ENCODE measurements at places on chromosomes 16 and 17.
A peak's percentile ranks its signal among the peaks of the same experiment; 100 is the strongest.

DNA sequence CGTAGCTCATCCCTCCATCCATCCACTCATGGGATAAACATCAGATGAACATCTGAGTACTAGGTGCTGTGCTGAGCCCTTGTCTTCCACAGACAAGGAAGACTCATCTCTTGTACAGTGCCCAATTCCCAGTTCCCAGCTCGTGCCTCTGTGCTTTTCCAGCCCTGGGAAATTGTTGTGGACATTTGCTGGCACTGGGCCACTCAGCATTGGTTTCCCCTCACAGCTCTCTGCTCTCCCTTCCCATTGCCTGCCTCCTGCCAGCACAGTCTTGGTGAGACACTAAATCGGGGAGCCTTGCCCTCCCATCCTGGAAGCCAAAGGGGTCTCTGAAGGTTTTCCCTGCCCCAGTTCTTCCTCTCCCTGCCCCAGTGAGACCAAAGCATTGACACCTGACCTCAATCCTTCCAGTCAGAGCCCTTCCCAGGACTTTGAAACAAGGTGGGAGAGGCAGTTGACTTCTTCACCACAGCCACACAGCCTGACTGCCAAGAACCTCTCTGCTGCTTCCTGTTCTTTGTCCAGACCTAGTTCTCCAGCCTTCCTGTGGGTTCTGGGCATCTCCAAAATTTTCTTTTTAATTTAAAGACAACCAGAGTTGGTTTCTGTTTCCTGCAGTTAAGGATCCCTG, 50.2 kb downstream of the WSB1 start:
- no peak for DNase-seq
- H3K4me1 ChIP-seq, result peaks cover 15% of the 10 kb centered on the region
- H3K27ac ChIP-seq, result no peak overlapping the region
- H3K36me3 ChIP-seq, result no peaks in the 10 kb centered on the region
- H3K4me3 ChIP-seq, result no peak overlapping the region
- peaks cover 2% of the 10 kb centered on the region for H3K27me3 ChIP-seq

GRCh38 chr17:67125417-67125816, 81.1 kb downstream of the CACNG1 start:
- H3K4me1 ChIP-seq, result peaks cover 5% of the 10 kb centered on the region
- DNase-seq, result no peak
- H3K27me3 ChIP-seq, result no peaks in the 10 kb centered on the region
- H3K27ac ChIP-seq, result no peak overlapping the region
- no peak overlapping the region for H3K4me3 ChIP-seq

DNA sequence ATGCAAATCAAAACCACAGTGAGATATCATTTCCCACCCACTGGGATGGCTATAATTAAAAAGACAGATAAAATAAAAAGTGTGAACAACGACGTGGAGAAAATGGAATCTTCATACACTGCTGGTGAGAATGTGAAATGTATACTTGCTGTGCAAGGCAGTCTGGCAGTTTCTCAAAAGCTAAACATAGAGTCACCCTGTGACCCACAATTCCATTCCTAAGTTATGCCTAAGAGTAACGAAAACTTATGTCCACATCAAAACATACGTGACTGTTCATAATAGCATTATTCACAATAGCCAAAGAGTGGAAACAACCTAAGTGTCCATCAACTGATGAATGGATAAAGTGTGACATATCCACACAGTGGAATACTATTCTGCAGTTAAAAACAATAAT, 38.1 kb upstream of the VPS4A start:
- no peak overlapping the region for H3K4me3 ChIP-seq
- no peak overlapping the region for H3K27ac ChIP-seq
- peaks cover 12% of the 10 kb centered on the region for H3K36me3 ChIP-seq
- no peaks in the 10 kb centered on the region for H3K27me3 ChIP-seq
- peaks cover 5% of the 10 kb centered on the region for H3K4me1 ChIP-seq

DNA sequence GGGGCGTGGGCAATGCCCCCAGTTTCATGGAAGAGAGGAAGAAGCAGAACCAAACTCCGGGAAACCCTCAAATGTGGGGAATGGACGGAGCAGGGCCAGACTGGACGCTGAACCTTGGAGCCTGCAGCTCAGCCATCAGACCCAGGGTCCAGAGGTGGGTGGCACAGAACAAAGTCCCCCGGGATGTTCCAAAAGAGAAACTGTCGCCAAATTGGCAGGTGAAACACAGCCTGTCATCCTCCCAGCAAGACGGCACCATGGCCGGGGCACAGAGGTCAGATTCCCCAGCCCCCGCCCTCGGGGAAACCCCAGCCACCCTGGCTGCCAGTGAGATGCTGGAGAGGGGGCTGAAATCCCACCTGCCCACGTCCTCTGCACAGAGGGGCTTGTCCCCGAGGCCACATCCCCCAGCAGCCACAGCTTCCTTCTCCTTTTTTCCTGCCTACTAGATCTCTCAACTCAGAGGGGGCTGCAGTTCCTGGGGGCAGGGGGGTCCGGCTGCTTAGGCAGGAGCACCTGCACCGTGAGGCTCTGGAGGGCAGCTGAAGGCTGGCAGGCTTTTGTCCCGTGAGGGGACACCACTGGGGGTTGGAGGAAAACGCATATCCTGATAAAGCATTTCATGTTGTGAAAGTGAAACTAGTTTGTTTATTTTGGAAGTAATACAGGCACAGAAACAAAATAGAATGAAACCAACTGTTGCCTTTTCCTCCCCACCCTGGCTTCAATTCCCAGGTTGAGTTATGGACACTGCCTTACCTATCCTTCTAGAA, 1.2 kb upstream of the SECTM1 start:
- H3K36me3 ChIP-seq, result no peaks in the 10 kb centered on the region
- peak overlapping the region; percentile 97 for H3K4me3 ChIP-seq
- H3K4me1 ChIP-seq, result peaks cover 23% of the 10 kb centered on the region
- H3K27me3 ChIP-seq, result peaks cover 20% of the 10 kb centered on the region

DNA sequence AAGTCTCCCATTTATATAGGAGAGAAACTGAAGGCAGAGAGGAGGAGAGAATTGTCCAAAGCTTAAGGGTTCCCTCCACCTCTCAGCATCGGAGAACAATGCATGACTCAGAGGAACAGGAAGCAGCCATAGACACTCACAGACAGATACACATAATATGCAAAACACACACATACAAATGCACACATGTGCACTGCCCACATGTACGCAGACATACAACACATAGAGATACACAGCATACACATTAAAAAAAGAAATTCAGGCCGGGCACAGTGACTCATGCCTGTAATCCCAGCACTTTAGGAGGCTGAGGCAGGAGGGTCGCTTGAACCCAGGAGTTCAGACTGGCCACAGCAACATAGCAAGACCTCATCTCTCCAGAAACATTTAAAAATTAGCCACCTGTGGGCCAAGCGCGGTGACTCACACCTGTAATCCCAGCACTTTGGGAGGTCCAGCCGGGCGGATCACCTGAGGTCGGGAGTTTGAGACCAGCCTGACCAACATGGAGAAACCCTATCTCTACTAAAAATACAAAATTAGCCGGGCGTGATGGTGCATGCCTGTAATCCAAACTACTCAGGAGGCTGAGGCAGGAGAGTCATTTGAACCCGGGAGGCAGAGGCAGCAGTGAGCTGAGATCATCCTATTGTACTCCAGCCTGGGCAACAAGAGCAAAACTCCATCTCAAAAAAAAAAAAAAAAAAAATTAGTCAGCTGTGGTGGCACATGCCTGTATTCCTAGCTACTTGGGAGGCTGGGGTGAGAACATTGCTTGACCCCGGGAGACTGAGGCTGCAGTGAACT, 11.3 kb downstream of the ERAL1 start:
- no peak overlapping the region for H3K27ac ChIP-seq
- H3K4me1 ChIP-seq, result peaks cover 5% of the 10 kb centered on the region
- no peaks in the 10 kb centered on the region for H3K36me3 ChIP-seq
- no peaks in the 10 kb centered on the region for H3K27me3 ChIP-seq
- DNase-seq, result no peak
